ENCODE measurements at places on chromosomes 2 and 18.

DNA sequence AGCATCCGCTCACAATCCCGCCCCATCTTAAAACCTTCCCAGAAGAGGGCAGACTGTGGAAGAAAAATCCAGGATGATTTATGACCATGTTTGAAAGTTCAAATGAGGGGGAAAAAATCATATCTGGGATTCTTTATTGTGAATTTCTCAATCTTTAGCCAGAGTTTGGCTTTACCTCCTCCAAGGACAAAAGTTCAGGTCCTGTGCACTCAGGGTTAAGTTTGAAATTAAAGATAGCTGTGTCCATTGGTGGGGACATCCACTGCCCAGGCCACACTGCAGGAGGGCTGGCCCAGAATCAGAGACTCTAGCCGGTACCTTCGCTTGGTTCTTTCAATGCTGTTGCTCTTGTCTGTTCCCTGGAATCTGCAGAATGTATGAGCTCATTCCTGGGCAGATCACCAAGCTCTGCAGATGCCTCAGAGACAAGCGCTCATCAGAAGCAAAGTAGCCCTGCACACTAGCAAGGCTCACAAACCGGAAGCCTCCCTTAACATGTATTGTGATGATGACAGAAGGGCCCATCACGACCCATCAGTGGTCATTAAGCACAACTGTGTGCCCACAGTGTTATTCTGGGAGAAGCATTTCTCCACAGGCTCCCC, 375.3 kb upstream of the KLHL29 start:
- DNase-seq = no peak

GRCh38 chr2:28088970-28089369, 198.4 kb downstream of the BABAM2 start:
- DNase-seq = no peak

DNA sequence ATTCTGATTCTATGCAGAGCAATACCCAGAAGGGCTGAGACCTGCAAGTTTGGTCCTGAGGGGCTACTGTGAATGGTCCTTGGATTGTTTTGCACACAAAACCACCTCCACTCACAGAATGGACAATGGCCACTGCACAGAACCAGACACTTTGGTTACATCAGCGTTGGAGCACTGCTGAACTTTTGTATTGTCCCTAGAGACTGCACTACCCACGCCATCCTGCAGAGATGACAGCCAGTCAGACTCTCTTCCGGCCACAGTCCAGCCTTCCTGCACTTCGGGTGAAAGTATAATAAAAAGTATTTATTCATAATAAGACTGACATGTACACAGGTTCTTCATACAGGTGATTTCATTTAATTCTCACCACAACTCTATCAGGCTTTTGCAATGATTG, 35.7 kb downstream of the CELF4 start:
- DNase-seq = peak; percentile 63

DNA sequence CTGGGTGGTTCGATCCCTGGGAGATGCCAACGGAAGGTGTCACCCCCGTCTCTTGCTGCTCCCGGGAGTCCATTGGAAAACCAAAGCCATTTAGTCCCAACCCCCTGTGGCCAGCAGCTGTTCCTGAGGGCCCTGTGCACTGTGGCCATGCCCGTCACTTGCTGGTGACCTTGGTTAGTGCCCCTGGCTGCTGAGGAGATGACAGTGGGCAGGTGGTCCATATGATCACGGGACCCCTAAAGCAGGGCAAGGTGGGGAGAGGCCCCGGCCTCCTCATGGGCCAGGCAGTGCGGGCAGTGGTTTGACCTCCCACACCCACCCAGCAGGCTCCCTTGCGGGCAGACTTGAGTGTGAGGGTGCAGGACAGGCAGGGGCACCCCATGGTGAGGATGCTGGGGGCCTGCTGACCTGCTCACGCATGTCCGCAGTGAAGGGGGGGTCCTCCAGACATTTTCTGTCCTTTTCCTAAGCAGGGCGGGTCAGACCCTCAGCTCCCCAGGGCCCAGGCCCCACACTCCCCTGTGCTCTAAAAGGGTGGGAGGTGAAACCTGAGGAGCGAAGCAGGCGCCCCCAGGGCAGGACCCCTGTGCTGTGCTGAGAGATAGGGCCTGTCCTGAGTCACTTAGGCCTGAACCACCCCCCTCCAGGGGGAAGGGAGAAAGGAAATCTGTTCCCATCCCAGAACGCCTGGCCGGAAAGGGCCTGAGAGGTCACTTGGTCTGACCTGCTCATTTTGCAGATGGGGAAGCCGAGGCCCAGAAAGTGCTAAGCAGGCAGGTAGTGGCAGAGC, 6.8 kb downstream of the ITM2C start:
- DNase-seq = no peak

- no peak for DNase-seq
Measured at GRCh38 chr2:199449455-199449854, 8.3 kb downstream of the SATB2 start.

DNA sequence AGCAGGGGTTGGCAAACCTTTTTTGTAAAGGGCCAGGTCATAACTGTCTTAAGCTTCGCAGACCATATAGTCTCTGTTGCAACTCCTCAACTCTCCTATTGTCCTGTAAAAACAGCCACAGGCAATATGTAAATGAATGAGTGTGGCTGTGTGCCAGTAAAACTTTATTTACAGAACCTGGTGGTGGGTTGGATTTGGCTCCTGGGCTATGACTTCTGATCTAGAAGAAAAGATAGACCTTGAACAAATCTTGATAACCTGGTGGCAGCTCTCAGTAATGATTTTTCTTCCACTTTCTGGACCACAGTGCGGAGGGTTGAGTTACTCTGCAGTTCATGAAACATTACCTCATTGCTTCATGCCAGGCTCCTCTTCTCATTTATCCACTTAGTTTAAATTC, 139.3 kb downstream of the MYCN start:
- DNase-seq = no peak
